D721Med (cell line): ENCODE measurements at places on chromosomes 11 and 22.

DNA sequence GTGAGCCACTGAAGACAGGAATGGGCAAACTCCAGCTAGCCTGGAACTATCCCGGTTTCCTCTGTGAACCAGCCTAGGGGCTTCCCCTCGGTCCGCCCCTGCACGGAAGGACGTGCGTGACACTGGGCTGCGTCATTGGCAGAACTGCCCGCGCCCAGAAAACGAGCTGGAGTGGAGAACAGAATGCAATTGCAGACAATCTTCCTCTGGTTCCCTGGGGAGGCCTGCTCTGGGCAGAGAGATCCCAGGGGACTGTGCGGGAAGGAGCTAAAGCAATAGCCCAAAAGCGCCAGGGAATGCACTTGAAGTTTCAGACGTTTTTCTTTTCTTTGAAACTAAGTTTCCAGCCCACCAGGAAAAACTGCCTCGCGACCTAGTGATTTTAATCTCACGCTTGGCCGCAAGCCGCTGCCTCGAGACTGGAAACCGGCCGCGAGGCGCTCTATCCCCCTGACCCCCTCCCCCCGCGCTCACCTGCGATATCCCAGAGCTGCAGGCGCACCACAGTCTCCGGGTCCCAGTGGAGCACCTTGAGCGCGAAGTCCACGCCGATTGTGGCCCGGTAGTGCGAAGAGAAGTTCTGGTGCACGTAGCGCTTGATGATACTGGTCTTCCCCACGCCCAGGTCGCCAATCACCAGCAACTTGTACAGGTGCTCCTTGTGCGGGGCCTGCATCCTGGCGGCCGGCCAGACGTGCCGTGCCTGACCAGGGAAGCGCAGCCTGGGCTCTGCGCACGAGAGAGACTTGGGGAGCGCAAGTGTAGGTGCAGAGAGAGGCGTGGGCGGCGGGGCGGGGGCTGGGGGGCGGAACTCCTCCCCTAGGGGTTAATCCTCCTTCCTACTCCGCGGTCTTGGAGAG, at the start of gene RAB38:
RAB38 (minus strand) TSS at position 735 of the 860 bp plus-strand sequence; CDS start at position 676, 59 bp downstream.
- no peak for DNase-seq

- no peak for DNase-seq
Observed at GRCh38 chr11:101336155-101336554, 206.5 kb upstream of the PGR start.

DNA sequence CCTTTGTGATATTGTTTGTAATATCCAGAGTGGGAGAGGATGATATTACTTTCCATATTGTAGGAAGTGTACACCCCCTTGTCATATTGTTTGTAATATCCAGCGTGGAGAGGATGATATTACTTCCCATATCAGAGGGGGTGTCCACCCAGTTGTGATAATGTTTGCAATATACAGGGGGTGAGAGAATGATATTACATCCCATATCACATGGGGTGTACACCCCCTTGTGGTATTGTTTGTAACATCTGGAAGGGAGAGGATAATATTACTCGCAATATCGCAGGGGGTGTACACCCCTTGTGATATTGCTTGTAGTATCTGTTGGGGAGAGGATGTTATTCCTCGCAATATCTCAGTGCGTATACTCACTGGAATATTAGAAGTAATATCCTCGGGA, 61.5 kb downstream of the PRSS23 start:
- no peak for DNase-seq

GRCh38 chr11:62128835-62129234, 5.0 kb downstream of the INCENP start:
- no peak for DNase-seq

DNA sequence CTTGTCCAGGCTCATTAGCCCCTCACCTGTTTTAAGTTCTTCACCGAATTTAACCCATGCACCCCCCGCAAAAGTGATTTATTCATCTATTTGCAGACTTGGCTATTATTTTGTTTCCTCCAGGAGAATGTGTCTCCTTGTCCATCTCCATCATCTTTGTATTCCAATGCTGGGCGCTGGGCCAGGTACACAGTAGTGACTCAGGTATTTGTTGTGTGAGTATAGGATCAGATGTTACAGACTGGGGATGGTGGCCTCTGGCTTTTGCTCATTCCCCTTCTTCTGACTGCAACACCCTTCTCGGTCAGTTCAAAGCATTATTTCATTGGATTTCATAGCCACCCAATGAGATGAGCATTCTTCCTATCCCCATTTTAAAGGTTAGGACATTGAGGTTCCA, 408.2 kb downstream of the MN1 start:
- DNase-seq, result no peak

DNA sequence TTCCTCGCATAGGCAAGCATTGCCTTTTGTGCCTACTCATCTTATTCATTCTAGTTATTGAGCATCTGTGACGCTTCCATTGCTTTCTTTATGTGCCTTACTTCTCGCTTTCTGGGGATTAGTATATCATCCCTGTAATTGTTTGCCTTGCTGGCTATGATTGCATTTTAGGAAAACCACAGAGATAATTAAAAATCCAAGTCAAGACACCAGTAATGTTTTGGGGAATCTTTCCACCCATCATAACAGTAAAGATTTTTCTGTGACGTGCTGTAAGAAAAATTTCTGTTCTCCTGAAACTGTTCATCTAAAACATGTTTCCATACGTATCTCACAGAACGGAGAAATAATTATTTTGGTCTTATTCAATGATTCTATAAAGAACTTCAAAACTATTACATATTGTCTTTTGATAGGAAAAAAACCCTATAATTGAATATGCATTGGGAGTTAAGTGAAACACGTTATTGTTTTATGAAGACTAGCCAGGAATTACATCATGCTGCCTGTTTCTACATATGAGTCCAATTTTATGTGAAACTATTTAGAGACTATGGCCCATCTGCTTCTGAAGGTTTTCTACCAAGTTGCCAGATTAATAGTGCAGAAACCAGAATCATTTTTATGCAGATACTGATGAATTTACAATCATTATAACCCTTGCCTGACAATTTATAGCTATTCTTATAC, 133.7 kb upstream of the FIBIN start:
- no peak for DNase-seq

DNA sequence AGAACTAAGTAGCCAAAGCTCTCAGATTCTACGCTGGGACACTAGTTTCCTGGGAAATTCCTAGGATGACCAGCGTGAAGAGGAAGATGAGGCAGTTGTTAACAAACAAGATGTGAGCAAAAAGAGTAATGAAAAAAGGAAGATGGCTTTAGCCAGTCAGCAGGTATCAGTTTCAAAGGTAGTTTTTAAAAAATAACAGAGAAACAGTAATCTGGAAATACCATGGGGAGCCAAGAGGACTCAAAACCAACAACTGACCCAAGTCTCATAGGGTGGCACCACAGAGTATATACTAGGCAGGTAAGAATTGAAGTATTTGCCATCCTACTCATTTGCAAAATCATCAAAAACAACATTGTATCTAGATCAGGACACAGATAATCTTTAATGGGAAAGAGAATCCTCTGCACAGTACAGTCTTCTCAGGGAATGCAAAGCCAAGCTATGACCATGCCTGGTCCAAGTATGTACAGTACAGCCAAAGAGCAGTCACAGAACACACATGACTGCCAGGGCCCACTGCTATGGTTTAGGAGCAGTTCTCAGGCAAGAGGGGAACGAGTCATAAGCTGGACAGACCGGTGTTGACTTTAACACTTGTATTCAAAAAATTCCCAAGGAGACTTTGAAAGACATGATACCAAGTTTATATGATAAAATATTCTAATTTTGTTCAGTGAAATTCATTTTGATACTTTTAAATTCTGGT, 20.6 kb downstream of the MSANTD4 start:
- DNase-seq, result no peak

GRCh38 chr11:119744577-119744976, 15.6 kb upstream of the NECTIN1 start:
- no peak for DNase-seq

- DNase-seq, result no peak
Observed at GRCh38 chr11:46612326-46612725, 4.7 kb downstream of the HARBI1 start.

DNA sequence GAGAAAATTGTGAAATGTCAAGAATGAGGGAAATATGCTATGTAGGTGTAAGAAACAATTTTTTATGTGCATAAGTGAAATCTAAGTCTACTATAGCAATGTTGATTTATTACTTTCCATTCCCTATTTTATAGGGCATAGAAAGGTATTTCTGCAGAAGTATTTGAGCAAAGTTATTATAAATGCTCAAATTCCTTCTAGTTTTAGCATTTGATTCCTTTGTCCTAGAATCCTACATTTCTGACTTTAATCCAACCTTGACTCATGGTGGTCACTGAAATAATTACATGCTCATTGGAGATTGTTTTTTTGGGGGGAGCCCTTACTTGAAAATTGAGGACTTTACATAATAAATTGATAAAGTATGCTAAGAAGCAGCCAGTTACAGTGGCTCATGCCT, 716.6 kb upstream of the LUZP2 start:
- no peak for DNase-seq

- no peak for DNase-seq
Observed at GRCh38 chr11:16859651-16860050, 121.2 kb downstream of the C11orf58 start.

- peak; percentile 51 for DNase-seq
Observed at GRCh38 chr11:96242971-96243647, 99.9 kb downstream of the MAML2 start.

GRCh38 chr11:24373516-24373915, 123.3 kb upstream of the LUZP2 start:
- DNase-seq, result no peak

DNA sequence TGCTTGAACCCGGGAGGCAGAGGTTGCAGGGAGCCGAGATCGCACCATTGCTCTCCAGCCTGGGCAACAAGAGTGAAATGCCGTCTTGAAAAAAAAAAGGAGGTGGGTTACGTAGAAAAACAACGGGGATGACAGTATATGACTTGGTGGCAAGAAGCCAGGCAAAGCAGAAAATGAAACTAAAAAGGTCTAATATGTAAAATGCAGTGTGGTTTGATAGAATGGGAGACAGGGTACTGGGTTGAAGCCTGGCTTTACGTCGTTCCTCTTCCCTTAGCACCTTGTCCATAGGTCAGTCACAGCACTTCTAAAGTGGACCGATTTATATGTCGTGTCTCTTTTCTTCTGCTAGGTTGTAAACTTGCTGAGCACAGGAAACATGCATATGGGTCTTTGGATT, 274.9 kb upstream of the ZC3H12C start:
- no peak for DNase-seq

GRCh38 chr11:96014217-96014616, 90.3 kb upstream of the MTMR2 start:
- no peak for DNase-seq

DNA sequence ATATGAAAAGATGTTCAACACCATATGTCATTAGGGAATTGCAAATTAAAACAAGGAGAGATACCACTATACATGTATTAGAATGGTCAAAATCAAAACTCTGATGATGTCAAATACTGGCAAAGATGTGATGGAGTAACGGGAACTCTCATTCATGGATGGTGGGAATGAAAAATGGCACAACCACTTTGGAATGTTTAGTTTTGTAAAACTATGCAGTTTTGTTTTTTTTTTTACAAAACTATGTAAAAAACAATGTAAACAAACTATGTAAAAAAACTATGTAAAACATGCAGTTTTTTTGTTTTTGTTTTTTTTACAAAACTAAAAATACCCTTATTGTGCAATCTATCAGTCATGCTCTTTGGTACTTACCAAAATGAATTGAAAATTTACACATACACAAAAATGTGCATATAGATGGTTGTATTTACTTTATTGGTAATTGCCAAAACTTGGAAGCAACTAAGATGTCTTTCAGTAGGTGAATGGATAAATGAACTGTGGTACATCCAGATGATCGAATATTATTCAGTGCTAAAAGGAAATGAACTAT, 5.0 kb upstream of the USP47 start:
- DNase-seq, result no peak

- DNase-seq, result no peak
Observed at GRCh38 chr22:26979294-26979693, 321.9 kb downstream of the MIAT start.

DNA sequence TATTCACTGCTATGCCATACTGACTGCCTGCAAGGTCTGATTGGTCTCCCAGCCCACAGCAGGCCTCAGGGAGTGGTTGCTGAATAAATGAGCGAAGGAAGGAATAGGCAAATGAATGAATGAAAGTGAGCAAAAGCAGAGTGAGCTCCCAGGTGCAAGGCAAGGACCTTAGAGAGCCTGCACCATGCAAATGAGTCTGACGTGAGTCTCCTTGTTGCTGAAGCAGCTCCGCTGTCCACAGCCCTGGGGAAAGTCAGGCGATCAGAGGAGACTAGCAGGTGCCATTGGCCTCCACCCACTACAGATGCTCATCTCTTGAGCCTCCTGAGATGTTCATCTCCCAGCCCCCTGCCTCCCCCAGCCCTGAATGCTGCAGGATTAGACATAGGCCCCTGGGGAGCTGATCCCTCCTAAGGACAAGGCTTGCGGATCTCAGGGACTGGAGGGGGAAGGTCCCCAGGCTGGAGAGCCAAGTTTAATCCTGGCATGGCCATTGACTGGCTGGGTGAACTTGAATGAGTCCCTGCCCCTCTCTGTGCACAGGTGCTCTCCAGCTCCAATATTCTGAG, 22.1 kb downstream of the GDPD5 start:
- DNase-seq, result peak; percentile 93

- no peak for DNase-seq
Observed at GRCh38 chr22:32569956-32570355, 95.3 kb downstream of the FBXO7 start.

DNA sequence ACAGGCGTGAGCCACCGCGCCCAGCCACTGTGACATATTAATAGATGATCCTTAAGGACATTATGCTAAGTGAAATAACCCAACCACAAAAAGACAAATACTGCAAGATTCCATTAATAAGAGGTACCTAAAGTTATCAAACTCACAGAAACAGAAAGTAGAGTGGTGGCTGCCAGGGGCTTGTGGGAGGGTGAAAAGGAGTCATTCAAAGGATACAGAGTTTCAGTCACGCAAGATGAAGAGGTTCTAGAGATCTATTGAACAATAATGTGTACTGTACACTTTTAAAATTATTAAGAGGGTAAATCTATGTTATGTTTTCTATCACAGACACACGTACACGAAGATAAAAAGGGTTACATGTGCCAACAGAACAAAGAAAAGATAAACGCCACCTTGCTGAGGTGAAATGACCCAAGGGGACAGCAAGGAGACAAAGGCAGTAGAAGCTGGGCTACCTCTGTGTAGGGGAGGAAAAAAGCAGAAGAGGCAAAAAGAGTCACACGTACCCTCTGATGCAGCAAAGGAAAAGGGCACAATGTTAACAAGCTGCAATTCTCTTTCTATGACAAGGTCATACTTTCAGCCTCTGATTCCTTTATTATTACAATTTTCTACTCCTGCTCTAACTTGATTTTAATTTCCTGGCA, 65.3 kb downstream of the AMBRA1 start:
- no peak for DNase-seq

DNA sequence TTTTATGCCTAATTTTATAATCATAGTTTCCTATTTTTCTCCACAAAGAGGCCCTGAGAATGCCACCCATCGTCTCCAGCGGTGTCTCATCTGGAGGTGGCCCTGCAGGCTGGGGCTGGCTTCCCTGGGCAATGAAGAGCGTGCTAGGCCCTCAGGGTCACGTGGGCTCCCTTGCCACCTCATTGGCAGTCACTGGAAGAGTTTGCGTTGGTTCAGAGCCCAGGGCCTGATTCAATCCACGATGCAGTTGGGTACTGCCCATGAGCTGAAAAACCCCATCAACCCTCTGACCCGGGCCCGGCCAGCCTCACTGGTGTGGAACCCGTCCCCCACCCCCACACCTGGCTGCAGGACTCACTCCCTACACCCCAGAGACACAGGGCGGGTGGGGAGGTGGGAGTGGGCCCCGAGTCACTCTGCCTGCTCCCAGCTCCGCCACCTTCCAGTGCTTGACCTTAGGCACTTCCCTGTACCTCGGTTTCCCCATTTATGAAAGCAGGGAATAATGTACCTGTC, 43.4 kb upstream of the A4GALT start:
- DNase-seq, result no peak

GRCh38 chr22:49198705-49199084, 629.0 kb downstream of the BRD1 start:
- no peak for DNase-seq
